ENCODE measurements at places on chromosomes 5 and 9.
A peak's percentile ranks its signal among the peaks of the same experiment; 100 is the strongest.

DNA sequence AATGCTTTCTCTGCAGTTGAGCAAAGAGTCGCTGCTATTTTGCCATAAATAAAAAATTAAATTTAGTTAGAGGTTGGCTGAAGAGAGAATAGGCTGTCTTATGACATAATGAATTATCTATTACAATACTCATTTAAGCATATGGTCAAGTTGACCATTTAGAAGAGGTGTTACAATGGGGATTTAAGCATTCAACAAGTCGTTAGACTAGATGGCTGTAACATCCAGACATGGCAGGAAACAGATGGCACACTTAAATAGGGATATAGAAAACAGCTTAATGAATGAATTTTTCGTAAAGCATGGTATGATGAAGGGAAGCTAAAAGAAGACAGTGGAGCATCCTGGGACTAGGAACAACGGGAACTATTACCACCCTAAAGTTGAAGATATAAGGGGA, 160.3 kb upstream of the PTPRD start:
- DNase-seq: no peak

- no peak for DNase-seq
Measured at GRCh38 chr5:76495870-76496269, 92.8 kb downstream of the IQGAP2 start.

- no peak for DNase-seq
Measured at GRCh38 chr9:69970001-69970533, 73.6 kb upstream of the MAMDC2 start.

GRCh38 chr5:112529525-112529924, 110.4 kb upstream of the EPB41L4A start:
- DNase-seq: no peak

DNA sequence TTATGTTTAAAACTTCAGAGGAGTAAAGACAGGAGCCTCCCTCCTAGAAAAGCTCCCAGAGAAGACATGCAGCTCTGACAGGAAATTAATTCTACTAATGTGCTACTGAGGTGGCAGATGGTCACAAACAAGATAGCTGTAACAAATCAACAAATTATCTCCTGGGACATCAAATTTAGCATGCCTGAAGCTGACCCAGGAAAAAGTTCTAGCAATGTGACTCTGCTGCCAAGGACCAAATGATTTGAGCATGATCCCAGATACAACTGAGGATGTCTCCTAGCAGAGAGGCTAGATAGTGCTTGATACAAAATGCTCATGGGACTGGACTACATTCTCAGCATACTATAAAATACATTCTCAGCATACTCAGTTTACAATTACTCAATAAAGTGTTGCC, 413.5 kb upstream of the SMC2 start:
- DNase-seq: no peak

GRCh38 chr5:166074582-166075481, 2216.6 kb upstream of the WWC1 start:
- no peak for DNase-seq

DNA sequence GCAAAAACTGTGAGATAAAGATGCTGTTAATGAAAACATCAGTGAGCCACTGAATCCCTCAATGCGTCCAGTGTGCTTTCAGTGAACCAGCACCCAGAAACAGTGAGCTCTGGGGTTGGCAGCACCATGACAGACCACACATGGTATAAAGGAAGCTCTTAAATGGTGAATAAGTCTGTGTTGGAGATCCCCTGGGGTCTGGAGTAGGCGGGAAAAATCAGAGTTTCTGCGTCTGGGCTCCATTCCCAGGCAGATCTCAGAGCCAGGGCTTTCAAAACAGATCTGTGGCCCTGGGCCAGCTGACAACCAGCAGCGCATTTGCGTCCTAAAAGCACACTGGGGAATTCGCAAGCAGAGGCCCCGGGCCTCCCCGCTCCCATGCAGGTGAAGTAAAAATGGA, 233.5 kb downstream of the FRMD3 start:
- peak; percentile 91 for DNase-seq
